Hematopoietic multipotent progenitor cell treated with erythropoietin and hydrocortisone succinate and interleukin-3 and kit ligand, for 6 days (in vitro differentiated cells): ENCODE measurements at places on chromosomes 6 and 20.
A peak's percentile ranks its signal among the peaks of the same experiment; 100 is the strongest.

DNA sequence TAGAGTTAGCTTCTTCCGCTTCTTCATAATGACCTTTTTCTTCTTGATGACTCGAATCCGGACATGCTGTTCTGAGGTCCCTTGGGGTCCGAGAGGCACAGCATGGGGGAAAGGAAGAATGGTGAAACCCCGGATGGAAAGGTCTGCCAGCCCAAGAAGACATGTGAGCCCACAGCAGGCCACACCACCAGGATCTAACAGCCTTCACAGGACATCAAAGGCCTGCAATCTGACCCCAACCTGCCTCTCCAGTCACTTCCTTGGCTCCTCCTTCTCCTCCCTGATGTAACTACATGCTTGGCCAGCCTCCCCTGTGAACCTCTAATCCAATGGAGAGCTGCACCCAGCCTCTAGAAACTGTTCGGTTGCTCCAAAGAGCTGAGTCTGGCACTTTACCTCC, 1.6 kb downstream of the CPXM1 start:
- DNase-seq = peak; percentile 27

DNA sequence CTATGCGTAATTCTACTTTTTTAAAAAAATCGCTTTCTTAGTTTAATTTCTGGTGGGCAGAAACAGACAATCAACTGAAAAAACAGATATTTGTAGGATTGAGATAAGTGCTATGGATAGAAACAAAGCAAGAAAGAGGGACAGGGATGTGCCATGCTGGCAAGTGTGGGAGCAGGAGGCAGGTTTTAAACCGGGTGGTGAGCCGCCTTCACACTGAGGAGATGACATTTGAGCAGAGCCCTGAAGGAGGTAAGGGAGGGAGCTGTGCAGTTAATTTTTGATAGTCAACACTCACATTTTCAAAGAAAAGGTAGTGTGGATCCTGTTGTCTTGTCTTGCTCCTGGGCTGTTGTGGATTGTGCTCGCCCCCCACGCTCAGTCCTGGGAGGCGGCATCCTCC, 46.8 kb upstream of the TMEM217 start:
- DNase-seq = no peak

GRCh38 chr6:55822815-55823214, 52.6 kb downstream of the BMP5 start:
- DNase-seq = no peak

DNA sequence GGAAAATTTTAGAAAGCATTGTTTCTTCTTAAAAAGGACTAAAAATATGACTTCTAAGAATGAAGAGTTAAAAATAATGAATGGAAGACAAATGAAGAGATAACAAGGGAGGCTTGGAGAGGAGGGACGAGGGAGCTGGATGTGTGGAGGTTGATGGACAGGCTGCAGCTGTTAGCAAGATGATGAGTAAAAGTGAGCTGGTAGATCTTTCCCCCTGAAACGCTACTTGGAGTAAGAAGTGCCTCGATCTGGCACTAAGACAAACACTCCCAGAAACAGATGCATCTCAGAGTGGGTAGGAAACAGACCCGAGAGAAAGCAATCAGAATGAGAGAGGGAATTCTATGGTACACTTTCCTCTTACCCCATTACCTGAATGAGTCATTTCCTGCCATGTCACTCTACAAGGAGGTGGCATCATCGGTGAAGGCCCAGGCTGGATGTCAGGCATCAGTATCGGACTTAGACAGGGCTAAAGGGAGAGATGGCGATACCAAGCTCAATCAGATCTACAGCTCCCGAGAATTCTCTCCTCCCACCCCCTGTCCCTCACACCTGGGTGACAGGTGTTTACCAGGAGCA, 154.1 kb upstream of the BMP2 start:
- no peak for DNase-seq

GRCh38 chr6:157551041-157551832, 170.2 kb downstream of the ZDHHC14 start:
- DNase-seq = no peak
